ENCODE measurements at places on chromosomes 6 and 20. TPM values are rescaled to one million over a fixed set of nuclear protein-coding genes. Genes with fewer than 3 reads are reported as not detected.

BTN1A1 gene
- total RNA-seq: not detected

MTG2 gene
- 10.9 TPM for total RNA-seq

MEP1A gene
- not detected for total RNA-seq

C6orf132 gene
- total RNA-seq: under 0.01 TPM

RAET1G gene
- total RNA-seq: 0.20 TPM

TTLL9 gene
- under 0.01 TPM for total RNA-seq

FKBP1C gene
- 3.4 TPM for total RNA-seq

FOXQ1 gene
- total RNA-seq: not detected

All from lung microvascular endothelial cell (primary cell).